Fibroblast of skin of left quadriceps (primary cell): ENCODE measurements at places on chromosomes 11 and 22.
A peak's percentile ranks its signal among the peaks of the same experiment; 100 is the strongest.

- no peak for DNase-seq
Measured at GRCh38 chr22:29944339-29944738, 61.4 kb downstream of the MTMR3 start.

GRCh38 chr11:13663631-13664071, 4.8 kb upstream of the FAR1 start:
- DNase-seq: no peak

DNA sequence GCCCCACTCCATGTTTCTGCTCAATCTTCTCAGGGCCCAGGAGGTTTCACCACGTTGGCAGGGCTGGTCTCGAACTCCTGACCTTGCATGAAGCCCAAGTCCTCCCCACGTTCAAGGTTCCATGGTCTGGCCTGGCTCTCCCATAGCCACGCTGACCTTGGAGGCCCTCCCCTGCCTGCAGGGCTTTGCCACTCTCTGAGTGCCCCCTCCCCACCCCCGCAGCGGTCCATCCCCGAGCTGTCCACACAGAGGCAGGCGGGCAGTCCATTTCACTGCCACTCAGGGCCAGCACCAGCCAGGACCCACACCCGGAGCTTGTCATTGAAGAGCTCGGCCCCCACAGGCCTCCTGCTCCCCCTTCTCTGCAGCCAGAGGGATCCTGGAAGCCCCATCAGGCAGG, 30.7 kb downstream of the ARHGAP8 start:
- no peak for DNase-seq

DNA sequence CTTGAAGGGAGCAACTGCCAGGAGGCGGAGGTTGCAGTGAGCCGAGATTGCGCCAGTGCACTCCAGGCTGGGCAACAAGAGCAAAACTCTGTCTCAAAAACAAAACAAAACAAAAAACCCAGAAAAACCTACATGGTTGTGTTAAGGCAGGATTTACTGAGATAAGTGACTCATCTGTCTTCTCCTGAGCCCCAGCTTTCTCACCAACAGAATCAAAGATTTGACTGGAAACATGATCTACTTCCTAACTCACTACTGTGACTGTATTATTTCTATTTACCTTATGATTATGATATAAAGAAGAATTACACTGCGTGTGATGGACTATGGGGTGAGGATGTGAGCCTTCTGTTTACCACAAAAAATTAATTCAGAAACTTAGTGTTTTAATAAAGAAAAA, 21.8 kb downstream of the FAM118B start:
- DNase-seq: no peak

- no peak for DNase-seq
Measured at GRCh38 chr11:32447252-32447651, 11.9 kb upstream of the WT1 start.

DNA sequence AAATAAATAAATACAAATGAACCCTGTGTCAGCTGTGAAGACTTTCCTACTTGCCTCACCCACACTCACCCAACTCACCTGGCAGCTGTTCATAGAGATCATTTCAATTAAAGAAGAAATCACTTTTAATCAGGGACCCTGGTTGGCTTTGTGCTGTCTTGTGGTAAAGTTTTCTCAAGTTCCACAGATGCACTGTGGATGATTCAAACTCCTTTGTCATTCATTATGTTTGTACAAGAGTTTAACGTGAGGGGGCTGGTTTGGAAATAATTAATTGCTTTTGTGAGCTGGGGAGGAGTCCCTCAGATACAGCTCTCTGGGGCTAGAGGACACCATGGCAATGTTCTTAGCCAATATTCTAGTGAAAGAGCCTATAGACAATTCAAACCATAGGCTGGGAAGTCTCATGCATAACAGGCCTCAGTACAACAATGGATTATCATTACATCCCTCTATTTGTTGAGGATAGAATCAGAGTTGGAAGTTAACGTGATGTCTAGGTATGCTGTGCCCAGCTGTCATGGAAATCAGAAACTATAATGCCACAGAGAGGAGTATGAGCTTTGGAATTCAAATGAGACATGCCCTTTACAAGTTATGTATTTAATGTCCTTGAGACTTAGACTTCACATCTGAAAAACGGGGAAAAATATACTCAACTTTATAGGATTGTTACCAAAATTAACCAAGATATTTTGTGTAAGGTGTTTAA, 698.5 kb downstream of the KCNA4 start:
- DNase-seq: peak; percentile 66

DNA sequence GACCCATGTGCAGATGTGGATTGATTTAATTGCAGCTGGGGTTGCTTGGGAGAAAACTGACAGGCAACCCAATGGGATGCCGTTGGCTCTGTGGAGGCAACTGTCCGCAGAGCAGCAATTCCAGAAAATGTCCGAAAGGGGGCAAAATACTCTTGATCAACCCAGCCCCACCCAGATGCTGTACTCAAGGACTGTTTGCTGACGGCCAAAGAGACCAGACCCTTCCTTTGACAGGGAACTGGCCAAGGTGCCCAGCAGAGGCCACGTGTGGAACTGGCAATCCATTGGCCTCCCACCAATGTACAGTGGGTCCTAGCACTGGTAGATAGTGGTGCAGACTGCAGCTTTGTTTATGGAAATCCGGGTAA, 29.7 kb upstream of the KCNA4 start:
- DNase-seq: no peak

DNA sequence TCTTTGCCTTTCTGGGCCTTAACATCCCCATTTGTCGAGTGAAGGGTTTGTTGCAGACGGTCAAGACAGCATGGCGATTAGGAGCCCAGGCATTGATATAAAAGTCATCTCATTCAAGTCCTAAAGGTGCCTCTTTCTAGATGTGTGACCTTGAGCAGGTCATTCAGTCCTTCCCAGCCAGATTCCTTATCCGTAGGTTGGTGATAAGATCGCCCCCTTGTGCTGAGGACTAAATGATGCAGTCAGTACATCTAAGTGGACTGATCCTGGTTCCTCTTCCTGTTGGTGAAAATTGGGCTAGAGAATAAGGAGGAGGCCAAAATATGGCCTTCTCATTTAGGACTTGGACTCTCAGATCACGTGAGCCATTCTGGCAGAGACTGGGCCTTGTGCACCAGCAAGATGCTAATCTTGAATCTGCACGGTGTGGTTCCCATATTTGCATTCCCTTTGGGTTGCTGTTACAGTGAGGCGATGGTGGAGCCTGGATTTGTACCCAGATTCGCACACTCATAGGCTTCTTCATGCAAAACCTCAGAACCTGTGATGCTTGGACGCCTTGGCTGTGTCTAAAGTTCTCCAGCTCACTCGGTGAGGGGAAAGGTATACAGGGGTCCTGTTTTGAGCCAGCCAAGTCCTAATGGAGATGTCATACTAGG, 156.8 kb downstream of the MYO18B start:
- DNase-seq: no peak

DNA sequence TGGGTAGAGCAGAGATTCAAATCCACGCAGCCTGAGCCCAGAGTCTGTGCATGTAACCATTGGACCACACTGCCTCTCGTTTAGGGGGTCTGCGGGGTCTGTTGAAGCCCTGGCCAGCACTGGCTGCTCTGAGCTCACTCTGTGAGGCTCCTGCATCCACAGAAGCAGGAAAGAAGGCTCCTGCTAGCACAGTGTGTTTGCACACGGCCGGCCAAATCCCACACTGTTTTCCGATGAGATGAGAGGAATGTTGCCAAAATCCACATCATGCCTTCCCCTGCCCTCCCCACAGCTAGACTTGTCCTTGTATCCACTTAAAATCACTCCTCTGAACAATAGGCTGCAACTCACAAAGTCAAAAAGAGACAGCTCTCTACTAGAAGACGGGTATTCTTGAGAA, 10.6 kb upstream of the SLC22A12 start:
- DNase-seq: no peak

DNA sequence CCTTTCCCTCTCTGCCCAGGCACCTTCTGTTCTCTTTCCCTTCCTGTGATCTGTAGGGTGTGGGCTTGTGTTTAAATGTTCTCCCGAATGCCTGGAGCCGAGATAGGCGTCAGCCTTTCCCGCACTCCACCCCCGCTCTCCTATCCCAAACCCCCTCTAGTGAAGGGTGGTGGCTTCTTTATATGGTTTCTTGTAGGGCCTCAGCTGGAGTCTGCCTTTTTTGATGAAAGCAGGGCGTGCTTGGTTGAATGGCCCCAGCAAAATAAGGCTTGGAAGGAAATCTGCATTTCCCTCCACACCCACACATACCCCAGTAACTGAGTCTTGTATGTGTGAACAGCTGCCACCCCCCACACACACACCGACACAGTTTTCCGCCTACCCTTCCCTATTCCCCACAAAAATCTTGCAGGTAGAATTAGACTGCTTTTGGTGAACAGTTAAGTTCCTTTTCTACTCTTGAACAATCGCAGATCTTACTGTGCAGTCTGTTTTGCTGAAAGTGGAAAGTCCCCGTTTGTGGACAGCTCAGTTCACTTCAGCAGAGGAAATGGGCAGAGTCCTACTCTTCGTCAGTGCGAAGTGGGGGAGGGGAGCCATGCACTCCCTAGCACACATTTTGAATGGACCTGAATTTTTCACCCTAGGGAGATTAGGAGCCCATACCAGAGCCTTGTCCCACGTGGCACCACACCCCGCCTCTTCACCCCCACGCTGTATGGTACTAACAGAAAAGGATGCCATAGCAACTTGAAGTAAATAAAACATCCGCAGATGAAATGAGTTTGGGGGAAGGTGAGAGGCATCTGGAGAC, 25.5 kb upstream of the GRK2 start:
- DNase-seq: peak; percentile 35

DNA sequence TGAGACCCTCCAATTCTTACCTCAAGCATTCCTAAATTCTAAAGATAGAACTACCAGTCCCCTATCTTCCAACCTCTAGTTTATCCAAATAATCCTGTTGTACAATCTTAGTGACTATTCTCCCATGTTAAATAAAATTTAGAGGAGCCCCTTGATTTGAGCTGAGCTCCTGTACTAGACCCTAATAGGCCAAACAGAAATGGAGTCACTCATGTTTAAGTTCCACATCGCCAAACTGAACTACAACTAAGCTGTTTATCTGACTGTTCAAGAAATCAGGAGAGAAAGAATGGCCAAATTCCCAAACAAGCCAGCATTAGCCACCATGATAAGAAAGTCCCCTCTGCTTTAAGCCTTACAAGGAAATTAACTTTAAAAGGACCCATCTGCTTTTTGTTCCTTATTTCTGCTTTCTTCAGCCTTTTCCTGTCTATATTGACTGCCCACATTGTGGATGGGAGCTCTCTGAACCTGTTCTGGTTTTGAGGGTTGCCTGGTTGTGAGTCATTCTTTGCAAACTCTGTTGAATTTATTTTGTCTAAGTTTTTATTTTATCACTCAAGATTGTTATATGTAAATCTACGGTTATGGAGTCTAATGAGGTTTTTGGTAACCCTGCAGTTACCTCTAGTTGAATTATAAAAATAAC, 90.4 kb downstream of the TTC28 start:
- no peak for DNase-seq

DNA sequence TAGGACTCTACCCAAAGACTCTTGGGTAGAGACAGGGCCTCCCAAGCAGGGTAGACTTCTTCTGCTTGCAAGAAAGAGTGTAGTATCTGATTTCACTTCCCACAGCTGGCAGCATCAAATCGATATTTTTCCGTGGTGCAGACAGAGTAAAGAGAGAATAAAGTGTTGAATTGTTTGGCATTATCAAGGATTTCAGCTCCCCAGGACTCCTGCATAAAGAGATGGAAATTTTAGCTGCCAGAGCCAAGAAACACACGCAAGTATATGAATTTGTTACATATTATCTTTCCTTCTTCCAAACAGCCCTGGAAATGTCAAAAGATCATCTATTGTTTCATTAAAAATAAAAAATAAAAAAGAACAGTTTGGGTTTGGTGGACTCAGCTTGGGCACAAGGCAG, 136.8 kb downstream of the PKNOX2 start:
- no peak for DNase-seq

- no peak for DNase-seq
Measured at GRCh38 chr11:111912535-111912934, at the start of gene HSPB2. TSS of gene HSPB2 (plus strand) at chr11:111912734. CDS start at chr11:111912830, 96 bp downstream.

DNA sequence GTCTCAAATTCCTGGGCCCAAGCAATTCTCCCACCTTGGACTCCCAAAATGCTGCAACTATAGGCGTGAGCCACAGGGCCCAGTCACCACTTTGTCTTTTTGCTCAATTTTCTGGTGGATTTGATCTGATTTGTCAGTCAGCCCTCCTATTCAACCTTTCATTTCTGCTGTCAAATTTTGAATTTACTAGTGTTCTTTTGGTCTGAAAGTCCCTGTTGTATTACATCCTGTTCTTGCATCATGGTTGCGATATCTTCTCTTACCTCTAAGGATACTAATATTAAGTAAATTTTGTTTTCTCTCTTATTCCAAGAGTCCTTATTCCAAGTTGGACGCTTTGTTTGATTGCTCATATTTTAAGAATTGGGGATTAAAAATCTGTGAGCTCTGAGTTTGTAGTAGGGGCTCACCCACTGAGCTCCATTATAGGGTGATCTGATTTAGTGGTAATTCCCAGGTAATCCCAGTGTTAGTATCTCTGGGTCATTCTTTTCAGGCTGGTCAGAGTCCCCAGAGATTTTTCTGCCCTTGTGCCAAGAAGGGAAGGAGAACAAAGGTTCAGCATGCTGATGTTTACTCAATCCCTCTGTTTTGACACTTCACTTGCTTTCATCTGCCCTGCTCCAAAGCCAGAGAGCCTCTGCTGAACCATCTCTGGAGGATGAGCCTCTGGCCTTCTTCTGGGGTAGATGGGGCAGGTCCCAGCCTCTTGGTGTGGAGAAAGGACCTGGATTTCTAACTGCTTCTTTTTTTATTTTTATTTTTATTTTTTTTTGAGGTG, 10.0 kb downstream of the UPB1 start:
- DNase-seq: no peak
